ENCODE measurements at places on chromosomes 3 and 15.

- no peak for DNase-seq
Measured at GRCh38 chr3:60192297-60193114, 1058.7 kb downstream of the FHIT start.

DNA sequence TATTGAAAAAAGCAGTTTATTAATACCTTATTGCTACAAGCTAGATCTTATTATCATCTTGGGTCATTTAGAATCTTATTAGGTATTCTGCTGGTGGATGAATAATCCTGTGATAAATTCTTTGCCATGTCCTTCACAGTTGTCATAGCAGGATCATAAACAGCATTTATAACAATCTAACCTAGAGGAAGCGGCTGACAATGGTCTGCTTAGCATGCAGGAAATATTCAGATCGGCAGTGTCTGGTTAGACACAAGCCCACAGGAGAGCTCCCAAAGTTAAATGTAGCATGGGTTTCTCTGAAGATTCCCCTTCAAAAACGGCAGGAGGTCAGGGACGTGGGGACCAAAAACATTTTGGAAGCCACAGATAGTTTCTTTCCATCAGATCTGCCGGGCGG lies 179.3 kb downstream of the FOXB1 start:
- DNase-seq, result no peak

DNA sequence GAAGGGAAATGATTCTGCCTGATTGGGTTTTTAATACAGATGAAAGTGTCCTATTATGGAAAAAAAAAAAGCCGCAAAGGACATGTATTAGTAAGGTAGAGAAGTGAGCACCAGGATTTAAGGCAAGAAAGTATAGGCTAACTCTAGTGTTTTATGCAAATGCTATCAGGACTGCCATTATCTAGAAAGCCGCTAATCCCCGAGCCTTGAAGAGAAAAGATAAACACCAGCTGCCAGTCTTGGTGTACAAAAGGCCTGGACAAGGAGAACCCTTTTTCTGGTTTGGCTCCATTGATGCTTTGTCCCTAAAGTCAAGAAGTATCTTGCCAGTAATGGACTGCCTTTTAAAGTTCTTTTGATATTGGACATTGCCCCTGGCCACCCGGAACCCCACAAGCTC lies 8.6 kb upstream of the TRIM59 start:
- DNase-seq, result no peak

DNA sequence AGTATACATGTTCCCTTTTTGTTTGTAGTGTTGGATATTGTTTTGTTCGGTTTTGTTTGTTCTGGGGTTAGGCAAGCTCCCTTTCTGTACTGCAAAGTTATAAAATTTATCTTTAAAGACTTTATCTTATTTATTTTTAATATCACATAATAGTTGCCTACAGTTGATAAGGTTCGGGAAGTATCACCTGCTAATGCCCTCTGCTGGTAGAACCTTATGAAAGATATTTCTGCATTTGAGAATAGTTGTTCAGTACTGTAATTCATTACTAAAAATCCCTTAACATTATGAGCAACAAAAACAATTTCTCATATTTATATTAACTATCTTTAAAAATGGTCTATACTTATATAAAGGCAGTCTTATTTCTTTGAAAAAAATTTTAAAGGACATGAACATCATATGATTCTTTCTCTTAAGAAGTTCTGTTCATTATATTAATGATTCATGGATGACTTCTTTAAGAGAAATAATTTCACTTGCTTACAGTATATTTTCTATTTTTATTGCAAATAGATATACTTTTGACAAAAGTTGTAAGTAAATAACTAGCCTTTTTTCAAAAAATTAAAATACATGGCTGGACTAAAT lies 1126.8 kb downstream of the SI start:
- no peak for DNase-seq

DNA sequence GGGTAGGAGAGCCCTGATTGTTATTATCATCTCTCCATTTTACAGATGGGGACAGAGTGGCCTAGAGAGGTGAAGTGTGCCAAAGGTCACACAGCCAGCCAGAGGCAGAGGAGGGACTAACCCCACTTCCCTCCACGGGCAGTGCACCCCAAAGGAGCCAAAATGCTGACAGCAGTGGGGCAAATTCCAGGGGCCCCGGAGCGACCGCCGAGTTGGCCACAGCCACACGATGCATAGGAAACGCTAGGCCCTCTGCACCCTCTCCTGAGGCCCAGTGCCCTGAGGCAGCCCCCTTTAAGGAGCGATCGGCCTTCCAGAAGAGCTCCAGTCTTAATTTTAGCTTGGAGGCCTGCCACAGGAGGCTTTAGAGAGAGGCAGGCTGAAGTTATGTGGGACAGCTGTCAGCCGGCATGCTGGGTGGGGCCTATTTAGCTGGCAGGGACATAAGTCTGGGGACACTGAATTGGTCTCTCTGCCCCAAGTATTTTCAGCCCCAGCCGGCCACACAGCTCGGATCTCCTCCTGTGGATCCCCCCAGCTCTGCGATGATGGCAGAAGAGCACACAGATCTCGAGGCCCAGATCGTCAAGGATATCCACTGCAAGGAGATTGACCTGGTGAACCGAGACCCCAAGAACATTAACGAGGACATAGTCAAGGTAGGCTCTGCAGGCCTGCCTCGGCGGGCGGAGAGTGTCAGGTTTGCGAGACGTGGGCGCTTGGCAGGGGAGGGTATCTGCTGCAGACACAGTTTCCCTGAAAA lies at the start of gene CAV3:
TSS of gene CAV3 (plus strand) at position 471 of the 763 bp plus-strand sequence. CDS start at position 546, 75 bp downstream.
- DNase-seq, result no peak

DNA sequence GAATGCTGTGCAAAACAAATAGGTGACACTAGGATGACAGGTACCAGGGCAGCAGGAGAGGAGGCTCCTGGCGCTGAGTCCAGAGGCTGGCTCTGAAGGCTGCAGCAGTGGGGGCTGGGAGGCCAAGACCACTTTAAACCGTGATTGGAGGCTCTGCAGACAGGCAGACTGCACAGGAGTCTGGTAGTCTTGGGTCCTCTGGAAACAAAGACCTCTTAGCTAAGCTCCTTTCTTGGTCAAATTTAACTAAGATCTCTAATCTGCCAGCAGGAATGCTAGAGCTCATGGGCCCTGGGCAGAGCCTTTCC lies 4.4 kb upstream of the MUSTN1 start:
- no peak for DNase-seq

DNA sequence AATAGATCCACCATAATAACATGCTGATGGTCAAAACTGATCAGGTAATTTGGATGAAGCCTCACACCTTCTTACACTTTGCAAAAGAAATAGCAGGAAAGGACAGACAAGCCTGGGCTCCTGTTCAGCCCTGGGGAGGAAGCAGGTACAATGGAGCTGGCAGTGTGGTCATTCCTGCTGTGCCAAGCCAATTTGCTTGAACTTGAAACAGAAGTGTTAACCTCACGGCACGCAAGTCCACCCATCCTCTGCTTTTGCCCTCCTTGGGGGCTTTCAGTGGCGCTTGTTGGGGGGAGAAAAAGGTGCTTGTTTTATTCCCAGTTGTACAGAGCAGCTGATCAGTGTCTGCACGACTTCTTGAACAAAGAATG lies 36.8 kb upstream of the RFTN1 start:
- DNase-seq, result no peak

DNA sequence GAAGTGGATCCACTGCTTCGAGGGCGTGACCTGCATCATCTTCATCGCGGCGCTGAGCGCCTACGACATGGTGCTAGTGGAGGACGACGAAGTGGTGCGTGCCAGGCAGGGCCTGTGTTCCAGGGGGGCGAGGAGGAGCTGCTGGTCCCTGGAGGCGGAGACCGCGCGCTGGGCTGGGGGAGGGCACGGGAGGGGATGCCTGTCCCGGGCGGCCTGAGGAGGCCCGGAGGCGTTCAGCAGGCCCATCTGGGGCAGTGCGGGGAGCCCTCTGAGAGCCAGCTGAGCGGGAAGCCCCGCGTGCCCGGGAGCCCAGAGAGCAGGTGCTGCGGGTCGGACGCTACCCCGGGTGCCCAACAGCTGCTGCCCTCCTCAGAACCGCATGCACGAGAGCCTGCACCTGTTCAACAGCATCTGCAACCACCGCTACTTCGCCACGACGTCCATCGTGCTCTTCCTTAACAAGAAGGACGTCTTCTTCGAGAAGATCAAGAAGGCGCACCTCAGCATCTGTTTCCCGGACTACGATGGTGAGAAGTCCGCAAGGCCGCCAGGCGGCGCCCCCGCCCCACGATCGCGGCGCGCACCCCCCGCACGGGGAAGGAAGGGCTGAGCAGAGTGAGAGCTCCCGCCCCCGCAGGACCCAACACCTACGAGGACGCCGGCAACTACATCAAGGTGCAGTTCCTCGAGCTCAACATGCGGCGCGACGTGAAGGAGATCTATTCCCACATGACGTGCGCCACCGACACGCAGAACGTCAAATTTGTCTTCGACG lies 2.9 kb downstream of the GNAT1 start:
- DNase-seq, result no peak

- no peak for DNase-seq
Measured at GRCh38 chr3:122977746-122978466, 49.7 kb downstream of the SEMA5B start.

GRCh38 chr3:128273109-128273840 lies 120.0 kb downstream of the EEFSEC start:
- no peak for DNase-seq

DNA sequence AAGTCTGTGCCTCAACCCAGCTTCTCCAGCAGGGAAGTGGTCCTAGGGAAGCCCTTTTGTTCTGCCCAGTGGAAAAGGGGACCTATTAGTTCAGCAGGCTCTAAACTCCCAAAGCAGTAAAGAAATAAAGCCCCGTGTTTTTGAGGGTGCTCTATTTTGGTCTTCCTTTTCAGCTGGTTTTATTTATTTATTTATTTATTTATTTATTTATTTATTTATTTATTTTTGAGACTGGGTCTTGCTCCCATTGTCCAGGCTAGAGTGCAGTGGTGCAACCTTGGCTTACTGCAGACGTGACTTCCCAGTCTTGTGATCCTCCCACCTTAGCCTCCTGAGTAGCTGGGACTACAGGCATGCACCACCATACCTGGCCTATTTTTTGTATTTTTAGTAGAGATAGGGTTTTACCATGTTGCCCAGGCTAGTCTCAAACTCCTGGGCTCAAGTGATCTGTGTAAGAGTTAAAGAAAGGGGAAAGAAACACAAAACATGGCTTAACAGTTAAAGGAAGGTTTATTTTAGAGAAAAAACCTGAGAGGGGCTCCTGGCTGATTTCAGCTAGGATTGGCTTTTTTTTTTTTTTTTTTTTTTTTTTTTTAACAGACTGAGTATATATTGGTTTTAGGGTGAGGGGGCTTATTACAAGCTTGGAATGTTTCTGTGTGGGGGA lies 154.6 kb downstream of the CLSTN2 start:
- DNase-seq, result no peak

DNA sequence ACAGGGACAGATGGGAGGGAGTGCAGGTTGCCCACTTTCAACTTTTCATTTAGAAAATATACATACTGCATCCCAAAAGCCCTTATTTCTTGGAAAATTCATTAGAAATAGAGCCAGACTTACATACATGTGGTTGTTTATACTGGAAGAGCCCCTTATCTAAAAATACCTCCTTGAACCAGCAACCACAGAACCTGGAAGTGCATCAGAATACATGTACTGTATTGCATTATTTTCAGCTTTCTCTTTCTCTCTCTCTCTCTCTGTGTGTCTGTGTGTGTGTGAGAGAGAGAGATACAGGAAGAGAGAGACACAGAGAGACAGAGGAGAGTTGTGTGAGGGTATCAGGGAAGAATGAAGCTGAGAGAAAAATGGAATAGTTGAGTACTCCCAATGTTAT lies 29.5 kb upstream of the LSAMP start:
- peak; percentile 41 for DNase-seq

- DNase-seq, result no peak
Measured at GRCh38 chr3:150589759-150590158, 13.4 kb upstream of the SELENOT start.

DNA sequence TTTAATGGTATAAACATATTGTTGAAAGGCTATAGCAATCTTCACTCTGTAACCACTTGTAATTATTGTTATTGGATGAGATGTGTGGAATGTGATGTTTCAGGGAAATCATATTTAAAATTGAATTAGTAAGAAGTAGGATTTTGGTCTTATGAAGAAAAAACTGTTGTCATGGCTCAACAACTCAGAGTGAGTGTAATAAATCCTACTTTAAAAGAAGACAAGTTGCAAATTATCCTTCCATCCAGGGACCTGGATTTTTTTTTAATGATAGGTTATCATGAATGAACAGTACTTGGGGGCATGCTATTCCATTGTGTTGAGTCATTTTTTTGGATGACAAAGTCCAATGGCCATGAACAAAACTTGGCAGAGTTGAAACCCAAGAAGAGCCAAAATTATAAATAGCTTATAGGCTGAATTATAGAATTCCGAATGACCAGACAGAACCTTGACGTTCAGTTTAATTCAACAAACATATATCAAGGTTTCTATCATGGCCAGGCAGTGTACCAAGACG lies 625.5 kb upstream of the ZNF717 start:
- DNase-seq, result no peak

DNA sequence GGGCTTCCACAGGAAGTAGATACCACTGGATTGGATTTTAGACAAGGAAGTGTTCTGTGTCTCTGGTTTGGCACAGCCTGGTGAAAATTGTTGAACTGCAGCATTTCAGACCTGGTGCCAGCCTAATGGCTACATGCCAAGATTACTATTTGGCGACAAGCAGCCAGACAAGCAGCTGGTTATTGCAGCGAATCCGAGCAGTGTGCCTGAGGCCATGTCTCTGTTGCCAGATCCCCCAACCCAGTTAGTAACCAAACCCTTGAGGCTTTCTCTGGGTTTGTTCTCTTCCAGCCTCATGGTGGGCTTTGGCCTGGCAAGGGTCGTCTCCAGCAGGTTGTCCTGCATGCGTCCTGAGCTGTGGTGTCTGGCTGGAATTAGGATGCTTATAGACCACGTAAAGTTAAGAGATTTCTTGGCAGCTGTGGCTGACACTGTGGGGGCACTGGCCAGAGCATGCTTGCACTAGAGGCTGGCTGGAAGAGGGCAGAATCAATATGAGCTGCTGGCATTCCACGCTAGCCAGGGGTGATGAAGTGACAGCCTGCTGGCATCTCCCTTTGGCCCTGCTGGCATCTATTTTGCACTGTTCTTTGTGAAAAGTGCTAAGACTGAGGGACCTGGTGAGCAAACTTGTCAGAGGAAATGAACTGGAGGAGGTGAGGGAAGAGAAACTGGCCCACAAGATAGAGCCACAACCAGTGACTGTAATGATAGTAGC lies 172.6 kb downstream of the RBMS3 start:
- peak; percentile 91 for DNase-seq

DNA sequence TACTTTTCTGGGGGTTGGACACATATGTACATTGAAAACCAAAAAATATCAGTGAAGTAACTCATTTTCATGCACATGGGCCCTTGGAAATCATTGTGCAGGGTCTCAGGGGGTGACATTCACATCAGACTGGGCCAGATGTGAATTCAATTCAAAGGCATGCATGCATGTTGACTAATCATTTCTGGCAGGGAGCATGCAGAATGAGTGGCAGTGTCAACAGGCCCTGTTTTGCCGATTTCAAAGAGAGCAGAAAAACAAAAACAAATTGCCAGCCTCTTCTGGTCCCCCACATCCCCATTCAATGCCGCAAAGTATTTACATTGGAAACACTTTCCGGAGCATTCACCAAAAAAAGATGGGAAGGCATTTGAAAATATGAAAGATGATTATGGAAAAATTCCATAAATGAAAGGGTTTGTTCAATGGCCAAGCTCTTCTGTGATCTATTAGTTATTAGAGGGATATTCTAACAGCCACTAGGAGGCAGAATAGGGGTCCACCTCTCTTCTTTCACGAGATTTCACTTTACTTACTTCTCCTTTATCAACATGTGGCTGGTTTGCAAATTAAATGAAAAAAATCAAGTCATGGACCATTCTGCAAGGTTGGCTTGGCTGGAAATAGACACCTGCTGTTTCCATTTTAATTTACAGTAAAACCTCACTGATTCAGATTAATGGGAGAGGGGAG lies 119.9 kb upstream of the FEZF2 start:
- no peak for DNase-seq

GRCh38 chr3:179603831-179604230 lies 607 bp downstream of the MRPL47 start:
- DNase-seq, result no peak

All from NCI-H2029 treated with DMSO at 0.1 percent for 48 hours (cell line).